B cell (primary cell): ENCODE measurements at places on chromosomes 11 and 22. TPM values are rescaled to one million over a fixed set of nuclear protein-coding genes. Genes with fewer than 3 reads are reported as not detected.

Gene ZNF214
- total RNA-seq, result not detected in 2 replicates

Gene FOLR2
- 0.75 and 1.5 TPM in 2 replicates for total RNA-seq

Gene PLCB3
- 7.6 and 8.1 TPM in 2 replicates for total RNA-seq

Gene BTG4
- total RNA-seq, result not detected in 2 replicates

Gene OR51B2
- not detected in 2 replicates for total RNA-seq

Gene PKP3
- total RNA-seq, result 0.39 TPM in 1 of 2 replicates, not detected in the other

Gene ACER3
- total RNA-seq, result 11.3 and 12.9 TPM in 2 replicates
